ENCODE measurements at places on chromosomes 3 and 15.

DNA sequence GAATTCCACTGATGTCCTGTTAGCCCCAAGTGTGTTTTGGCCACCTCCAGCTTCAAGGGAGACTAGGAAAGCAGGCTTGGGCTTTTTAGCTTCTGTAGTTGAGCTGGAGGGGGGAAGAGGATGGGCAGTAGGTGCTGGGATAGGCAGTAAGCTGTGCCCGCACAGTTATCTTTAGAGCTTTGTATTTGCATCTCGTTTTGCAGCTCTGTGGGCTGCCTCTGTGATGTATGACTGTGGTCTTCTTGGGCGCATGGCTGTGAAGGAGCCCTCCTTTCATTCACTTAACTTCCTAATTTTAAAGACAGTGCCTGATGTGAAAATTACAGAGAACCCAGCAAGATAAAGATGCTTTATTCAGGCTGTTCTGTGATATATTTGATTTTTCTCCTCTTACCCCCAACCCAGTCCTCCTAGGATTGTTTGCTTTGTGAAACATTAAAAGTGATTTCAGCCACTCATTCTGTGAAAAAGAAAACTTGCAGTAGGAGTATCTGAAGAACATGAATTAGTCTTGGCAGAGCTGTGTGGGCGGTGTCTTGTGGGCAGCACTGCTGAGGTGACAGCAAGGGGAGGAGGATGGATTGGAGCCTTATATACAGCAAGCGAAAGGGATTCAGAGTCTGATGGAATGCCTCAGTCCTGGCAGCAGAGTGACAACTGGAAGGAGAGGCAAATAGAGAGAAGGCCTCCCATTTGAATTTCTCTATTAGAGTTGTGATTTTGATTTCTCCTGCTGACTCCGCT, 74.3 kb downstream of the LARS2 start:
- DNase-seq, result peak; percentile 65

DNA sequence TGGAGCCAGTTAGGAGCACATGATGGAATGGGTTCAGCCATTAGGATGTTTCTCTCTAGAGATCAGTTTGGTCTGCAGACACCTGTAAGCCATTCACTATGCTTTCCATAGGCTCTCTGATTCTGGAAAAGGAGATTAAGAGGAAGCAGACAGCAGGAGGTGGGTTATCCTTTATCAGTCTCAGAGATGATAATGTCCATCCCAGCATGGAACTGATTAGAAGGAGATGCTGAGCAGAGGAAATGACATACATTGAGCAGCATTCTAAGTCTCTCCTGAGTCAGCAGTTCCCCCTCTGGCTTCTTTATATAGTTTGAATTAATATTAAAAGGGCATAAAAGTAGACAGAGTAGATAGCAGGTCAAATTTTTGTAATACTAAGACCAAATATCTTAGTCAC, 591.1 kb downstream of the GBE1 start:
- no peak for DNase-seq

- DNase-seq, result no peak
Observed at GRCh38 chr3:67090474-67090873, 92.4 kb downstream of the KBTBD8 start.

DNA sequence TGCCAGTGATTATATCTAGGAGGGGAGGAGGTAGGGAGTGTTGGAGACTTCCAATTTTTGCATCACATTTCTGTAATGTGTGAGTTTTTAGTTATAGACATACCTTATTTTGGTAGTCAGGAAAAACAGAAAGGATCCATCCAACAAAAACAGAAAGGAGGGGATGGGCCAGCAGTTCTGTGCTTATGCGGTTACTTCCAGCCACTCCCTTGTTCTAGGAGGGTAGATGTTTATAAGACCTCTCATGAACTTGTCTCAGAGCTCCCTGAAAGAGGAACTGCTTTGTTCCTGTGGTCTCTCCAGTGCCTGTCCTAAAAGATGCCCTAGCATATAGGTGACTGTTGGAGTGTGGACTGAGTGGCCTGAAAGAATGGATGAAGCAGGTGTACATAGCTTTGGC, 323.3 kb downstream of the CACNA2D3 start:
- DNase-seq, result no peak

GRCh38 chr15:65355173-65355987, 22.4 kb downstream of the IGDCC3 start:
- DNase-seq, result no peak

DNA sequence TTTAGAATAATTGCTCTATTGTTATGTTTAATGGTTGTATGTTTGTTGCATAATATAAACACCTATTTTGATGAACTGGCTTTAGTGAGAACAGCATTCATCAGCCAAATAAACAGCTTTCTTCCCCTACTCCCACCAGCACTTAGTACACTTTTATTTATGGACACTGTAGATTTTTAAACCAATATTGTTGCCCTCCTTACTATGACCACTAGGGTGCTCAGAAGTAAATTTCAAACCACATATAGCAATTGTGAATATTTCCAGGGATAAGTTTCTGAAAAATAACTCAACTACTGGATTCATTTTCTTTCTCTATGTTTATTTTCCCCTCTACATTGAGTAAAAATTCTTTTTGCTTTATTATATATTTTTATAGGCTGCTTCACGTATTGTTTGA, 84.7 kb upstream of the PTX3 start:
- peak; percentile 5 for DNase-seq

- DNase-seq, result no peak
Observed at GRCh38 chr15:70585707-70586034, 177.7 kb downstream of the UACA start.

DNA sequence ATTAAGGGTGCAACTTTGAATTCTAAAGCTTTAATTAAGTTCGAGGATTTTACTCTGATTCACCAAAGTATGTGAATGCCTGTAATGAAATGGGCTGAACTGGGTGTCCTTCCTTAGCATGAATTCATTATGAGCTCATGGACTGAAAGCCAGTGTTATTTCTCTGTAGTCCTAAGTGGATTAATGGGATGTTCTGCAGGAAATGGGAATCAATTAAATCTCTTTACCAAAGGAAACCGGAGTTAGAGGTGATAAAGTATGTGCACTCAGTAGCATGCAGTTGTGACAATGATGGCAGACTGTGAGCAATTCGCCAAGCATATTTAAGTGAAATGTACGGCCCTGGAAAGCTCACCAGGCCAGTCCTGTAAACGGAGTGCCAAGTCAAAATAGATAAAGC, 138.7 kb downstream of the CHL1 start:
- DNase-seq, result no peak

DNA sequence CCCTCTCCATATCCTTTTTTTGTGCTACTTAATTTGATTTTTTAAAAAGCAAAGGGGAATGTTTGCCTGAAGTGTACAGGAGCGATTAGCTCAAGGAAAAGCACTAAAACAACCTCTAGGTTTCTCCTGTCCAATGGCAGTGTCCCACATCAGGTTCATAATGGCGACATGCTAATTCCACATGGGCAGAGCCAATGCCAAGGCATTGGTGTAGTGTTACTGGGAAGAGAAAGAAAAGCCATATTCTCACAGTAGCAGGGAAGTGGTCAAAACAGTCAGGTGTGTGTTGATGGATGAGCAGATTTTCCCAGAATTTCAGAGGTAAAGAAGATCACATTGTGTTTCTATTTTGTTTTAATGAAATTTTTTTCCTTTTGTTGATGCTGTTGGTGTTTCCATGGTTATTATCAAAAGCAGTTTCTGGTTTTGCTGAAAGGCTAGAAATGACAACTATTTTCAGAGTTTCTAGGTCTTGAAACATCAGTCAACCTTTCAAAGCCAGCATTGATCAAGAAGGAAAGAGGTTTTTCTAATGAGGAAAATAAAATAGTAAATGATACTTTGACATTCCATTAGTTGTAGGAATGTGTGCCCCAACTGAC, 65.2 kb downstream of the FNDC3B start:
- DNase-seq, result no peak

DNA sequence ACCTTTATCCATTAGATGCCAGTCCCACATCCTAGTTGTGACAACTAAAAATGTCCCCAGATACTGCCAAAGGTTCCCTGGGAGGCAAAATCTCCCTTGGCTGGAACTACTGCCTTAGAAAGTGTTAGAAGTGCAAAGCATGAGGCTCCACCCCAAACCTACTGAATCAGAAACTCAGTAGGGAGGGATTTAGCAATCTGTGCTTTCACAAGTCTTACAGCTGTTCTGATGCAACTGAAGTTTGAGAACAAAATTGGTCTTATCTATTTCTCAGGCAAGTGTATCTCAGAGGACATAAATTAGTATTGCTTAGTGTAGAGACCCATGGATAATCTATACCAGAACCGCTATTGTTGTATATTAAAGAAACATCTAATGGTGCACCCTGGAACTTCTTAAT, 70.2 kb downstream of the CLDN1 start:
- no peak for DNase-seq

DNA sequence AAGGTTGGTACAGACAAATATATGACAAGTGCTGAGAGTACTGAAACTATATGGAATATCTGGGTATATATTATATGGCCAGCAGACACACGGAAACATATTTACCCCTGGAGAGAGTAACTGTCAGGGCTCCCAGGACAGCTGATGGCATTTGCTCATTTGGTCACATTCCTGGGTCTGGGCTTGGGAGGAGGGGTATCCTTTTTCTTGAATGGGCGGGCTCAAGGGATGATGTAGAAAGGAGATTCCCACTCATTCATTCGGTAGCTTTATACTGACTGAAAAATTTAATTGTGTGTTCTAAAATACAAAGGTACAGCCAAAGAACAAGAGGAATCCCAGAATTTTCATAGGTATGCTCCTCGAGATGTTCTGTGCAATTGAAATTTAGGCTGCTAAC, 131.0 kb downstream of the KCNAB1 start:
- DNase-seq, result no peak

- DNase-seq, result no peak
Observed at GRCh38 chr15:69035205-69035917, 20.9 kb downstream of the NOX5 start.

All from germinal center (tissue), 1 donor.